Stimulated activated naive CD4-positive, alpha-beta T cell treated with Interleukin-2 at 50 U/mL for 16 hours (primary cell): ENCODE measurements at places on chromosomes 11 and 22.

DNA sequence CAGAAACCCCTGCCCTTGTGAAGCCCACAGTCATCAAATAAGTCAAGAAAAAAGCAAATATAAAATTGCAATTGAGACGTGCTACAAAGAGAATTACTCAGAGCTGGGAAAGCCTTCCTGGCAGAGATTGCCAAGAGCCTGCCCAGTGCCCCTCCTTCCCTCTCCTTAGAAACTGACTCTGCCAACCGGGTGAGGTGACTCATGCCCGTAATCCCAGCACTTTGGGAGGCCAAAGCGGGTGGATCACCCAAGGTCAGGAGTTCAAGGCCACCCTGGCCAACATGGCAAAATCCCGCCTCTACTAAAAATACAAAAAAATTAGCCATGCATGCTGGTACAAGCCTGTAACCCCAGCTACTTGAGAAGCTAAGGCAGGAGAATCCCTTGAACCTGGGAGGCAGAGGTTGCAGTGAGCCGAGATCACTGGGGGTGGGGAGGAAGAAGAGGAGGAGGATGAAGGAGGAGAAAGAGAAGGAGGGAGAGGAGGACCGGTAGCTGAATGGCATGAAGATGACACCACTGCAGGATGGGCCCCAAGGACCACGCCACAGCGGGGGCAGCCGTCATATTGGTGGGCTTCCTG lies 76.1 kb upstream of the RTL6 start:
- DNase-seq: no peak

- no peak for DNase-seq
Observed at GRCh38 chr22:30212363-30212995, 34.1 kb downstream of the LIF start.

- DNase-seq: no peak
Observed at GRCh38 chr11:111347002-111347722, 31.9 kb downstream of the POU2AF1 start.

DNA sequence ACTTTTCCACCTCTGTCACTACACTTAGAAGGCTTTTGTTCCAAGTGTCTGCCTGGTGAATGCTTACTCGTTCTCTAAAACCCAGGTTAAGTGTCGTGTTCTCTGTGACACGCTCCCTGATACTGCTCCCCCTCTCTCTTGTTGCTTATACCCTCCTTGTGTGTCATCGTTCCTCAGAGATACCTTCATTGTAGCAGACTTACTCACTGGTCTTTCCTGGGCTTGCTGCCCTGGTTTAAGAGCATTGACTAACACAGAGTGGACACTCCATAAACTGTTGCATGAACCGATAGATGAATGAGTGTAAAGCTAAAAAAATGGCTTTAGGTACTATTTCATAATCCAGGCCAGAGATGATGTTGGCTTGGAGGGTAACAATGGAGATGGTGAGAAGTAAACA lies 171.3 kb downstream of the GRIK4 start:
- DNase-seq: no peak

- DNase-seq: no peak
Observed at GRCh38 chr11:10599388-10600175, 31.1 kb upstream of the LYVE1 start.

GRCh38 chr11:79054636-79055035 lies 386.2 kb downstream of the TENM4 start:
- DNase-seq: no peak

DNA sequence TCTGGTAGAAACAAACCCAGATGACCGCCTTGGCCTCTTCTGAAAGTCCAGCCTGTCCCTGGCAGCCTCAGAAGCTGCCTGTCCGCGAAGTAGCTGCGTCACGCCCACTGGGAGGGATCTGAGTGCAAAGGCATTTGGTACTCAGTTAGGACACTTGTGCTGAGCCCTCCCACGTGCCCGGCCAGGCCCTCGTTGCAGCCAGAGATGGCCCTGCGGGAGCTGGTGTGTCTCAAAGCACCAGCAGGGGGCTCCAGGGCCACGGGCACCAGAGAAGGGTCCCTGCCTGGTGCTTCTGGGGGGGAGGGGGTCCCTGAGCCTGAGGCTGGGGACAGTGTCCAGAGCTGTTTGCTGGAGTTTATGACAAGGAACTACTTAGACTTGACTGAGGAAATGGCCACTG lies 5.8 kb downstream of the SELENOO start:
- DNase-seq: no peak

DNA sequence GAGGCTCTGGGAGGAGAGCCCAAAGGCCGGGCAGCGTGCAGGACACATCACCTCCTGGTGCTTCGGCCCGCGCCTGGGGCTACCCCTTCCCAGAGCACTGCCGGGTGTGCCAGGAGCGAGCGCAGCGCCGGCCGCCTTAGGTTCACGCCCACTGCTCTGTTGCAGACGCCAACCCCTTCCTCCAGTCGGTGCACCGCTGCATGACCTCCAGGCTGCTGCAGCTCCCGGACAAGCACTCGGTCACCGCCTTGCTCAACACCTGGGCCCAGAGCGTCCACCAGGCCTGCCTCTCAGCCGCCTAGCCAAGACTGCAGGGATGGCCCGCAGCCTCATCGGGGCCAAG lies 79.0 kb downstream of the MED15 start:
- no peak for DNase-seq

GRCh38 chr11:134050541-134051383 lies 18.1 kb upstream of the JAM3 start:
- peak; percentile 59 for DNase-seq

DNA sequence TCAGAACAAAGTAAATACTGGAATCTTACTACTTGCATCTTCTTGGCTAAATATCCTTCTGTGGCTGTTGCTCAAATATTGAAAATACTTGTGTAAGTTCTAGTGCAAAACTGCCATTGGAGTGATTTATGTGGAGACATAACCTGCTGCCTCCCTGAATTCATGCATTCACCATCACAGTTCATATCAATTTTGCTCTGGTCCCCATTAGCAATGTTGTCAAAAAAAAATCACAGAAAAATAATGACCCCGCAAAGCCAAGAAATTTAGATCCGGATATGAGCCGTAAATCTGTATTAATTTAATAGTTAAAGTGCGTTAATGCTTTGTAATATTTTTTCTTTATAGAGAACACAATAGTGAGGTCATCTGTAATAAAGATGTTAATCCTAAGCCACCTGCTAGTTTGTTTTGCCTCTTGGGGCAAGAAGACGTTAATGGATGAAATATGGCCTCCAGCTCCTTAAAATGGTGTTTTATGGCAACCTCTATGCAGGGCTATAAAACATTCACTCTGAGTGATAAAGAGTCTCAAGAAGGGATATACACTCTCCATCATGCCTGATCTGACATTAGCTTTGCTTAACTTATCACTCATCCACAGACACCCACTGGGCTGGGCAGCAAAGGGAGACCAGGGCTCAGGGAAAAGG lies 255.9 kb downstream of the INSC start:
- DNase-seq: no peak

GRCh38 chr11:86415026-86415425 lies 40.3 kb downstream of the CCDC81 start:
- DNase-seq: no peak

DNA sequence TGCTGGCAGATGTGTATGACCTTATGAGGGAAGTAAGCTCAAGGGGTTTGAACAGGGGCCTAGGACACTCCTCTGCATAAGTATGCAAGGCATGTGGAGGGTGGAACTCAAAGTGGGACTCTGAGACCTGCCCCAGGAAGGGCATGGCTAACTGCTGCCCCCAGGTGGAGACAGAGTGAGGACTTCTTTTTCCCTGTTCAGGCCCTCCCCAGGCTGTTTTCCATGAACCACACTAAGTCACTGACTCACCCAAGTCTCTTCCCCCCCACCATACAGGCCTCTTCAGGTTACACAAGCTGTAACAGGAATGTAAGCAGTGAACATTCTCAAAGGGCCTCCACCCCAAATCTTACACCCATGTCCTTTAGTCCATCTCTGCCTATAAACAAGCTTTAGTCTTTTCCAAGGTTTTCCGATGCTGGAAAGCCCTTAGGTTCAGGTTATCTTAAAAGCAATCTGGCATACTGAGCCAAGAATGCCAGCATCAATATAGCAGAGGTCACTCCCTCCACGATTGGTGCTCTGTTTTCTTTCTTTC lies 13.1 kb downstream of the EEF1G start:
- peak; percentile 74 for DNase-seq

- DNase-seq: no peak
Observed at GRCh38 chr11:71109186-71109585, 143.2 kb downstream of the SHANK2 start.

GRCh38 chr11:96052921-96053651 lies 129.2 kb upstream of the MTMR2 start:
- no peak for DNase-seq

DNA sequence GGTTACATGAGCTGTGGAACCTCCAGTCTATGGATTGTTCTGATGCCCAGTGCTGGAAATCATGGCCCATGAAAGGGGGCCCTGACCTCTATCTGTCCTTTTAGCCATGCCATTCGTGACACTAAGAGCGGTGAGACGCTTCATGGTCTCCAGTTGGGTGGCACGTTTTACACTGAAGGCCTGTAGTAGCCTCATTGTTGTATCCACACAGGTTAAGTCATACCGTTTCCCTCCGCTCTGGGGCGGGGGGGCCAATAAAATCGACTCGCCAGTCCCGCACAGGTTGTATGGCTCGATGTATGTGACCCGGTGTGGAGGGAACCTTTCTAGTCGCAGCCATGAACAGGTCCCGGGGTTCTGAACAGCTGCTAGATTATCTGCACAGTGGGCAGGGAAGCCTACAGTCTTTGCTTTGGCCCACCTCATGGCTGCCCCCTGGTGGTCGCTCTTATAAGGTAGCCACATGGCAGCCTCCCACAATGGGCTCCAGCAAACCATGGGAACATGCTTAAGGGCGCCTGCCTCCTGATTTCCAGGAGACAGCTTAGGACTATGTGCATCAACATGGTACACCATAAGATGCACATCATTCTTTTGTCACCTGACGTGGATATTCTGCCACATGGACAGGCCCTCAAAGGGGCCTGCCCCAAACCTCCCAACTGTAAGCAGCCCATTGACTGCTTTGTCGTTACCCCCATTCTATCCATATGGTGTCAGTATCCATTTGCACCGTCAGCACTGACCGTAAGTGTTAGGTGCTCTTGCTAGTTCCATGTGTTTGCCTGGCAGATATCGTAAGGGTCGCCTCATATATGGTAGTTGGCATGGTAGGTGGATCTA lies 19.7 kb upstream of the APOL3 start:
- peak; percentile 77 for DNase-seq

DNA sequence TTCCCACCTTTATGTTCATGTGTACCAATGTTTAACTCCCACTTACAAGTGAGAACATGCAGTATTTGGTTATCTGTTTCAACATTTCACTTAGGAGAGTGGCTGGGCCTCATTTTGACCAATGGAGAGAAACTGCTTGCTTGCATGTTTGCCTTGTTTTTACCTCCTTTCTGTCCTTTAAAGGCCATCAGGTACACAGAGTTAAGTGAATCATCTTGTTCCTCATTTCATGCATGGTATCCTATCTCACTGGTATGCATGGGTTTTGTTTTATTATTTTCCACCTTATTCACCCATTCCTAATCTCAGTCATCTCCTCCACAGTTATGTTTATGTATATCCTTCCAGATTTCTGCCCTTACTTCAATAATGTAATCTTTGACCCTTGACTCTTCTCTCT lies 101.0 kb downstream of the ELP4 start:
- DNase-seq: no peak

DNA sequence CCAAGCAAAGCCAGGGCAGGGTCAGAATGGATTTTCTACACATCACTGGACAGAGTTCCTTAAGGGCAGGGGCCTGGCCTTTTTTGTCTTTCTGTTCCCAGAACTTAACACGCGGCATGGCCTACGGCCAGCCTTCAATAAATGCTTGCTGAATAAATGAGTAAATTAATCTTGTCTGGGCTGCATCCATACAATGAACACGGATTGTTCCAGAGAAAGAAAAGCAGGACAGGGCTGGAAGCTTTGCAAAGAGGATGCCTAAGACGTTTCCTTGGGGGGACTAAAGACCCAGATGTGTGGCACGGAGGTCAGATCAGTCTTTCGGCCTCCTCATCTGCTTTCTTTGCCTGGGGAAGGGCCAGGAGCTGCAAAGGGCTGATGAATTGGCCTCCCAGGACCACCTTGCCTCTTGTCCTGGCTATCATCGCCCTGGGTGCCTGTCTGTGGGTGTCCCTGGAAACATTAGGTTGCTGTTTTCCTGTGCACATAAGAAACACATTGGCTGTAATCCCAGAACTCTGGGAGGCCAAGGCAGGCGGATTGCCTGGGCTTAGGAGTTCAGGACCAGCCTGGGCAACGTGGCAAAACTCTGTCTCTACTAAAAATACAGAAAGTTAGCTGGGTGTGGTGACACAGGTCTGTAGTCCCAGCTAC lies 20.8 kb upstream of the RFPL3 start:
- no peak for DNase-seq

DNA sequence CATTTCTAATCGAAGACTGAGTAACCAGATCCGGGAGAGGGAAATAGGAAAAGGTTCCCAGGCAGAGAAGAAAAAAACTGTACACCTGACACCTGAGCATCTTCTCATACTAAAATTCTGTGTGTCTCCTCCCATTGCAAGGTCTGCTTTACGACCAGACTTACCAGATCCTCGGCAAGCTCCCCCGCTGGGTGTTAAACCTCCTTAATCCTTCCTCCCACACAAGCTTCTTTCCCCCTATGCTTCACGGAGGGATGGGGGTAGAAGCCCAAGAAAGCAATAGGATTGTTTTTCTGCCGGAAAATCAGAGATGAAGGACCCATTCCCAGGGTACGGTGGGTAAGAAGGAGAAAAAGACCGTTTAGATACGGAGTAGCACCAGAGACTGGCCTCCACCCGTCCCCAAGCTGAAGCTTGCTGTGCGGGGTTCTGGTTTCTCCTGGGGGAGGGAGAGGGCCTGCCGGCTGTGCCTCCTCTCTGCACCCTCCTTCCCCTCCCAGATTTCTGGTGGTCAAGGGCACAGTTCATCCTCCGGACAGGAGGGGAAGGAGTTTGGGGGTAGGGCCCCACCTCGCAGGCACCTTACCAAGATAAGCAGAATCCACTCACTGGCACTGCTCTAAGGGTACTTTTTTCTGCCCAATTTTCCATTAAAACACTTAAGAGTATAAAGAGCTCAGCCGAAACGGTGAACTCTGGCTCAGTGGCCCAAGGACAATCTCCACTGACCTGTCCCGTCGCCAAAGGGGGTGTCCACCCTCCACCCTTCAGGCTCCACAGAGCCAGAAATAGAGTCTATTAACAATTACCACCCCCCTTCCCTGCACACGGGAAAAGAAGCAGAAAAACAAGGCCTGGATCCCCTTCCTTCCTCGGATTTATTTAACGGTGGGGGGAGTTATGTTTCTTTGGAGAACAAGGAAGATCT lies 1.2 kb downstream of the TOB2 start:
- peak; percentile 15 for DNase-seq

- no peak for DNase-seq
Observed at GRCh38 chr11:12717851-12718291, 43.6 kb downstream of the TEAD1 start.

DNA sequence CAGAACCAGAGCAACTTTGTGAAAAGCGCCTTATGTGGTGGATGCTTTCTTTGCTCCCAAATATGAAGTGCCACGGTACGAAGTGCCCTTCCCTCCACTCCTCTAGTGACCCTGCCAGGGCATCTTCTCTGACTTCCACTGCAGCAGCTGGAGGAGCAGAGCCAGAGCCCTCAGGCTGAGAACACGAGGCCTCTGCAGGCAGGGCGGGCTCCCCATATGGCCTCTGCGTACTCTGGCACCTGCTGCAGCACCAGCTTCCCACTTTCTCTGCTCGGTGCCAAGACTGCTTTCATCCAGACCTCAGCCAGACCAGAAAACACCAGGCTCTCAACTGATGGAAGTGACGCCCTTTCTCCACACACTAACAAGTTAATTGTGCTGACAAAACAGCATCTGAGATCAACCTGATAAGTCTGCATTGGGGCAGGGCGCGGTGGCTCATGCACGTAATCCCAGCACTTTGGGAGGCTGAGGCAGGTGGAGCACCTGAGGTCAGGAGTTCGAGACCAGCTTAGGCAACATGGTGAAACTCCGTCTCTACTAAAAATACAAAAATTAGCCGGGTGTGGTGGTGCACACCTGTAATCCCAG lies 12.8 kb downstream of the UFD1 start:
- DNase-seq: no peak
